ENCODE measurements at places on chromosomes 3 and 15. TPM values are rescaled to one million over a fixed set of nuclear protein-coding genes. Genes with fewer than 3 reads are reported as not detected.

ITIH1 gene
- not detected for total RNA-seq

FEZF2 gene
- not detected for total RNA-seq

SMCO1 gene
- not detected for total RNA-seq

CHDH gene
- 0.62 TPM for total RNA-seq

AADAC gene
- 9.0 TPM for total RNA-seq

RASGRP1 gene
- 0.05 TPM for total RNA-seq

All from cardiac ventricle fibroblast (primary cell).